Activated CD8-positive, alpha-beta memory T cell treated with anti-CD3 and anti-CD28 coated beads for 4 hours (primary cell): ENCODE measurements at places on chromosomes 7 and 10.

DNA sequence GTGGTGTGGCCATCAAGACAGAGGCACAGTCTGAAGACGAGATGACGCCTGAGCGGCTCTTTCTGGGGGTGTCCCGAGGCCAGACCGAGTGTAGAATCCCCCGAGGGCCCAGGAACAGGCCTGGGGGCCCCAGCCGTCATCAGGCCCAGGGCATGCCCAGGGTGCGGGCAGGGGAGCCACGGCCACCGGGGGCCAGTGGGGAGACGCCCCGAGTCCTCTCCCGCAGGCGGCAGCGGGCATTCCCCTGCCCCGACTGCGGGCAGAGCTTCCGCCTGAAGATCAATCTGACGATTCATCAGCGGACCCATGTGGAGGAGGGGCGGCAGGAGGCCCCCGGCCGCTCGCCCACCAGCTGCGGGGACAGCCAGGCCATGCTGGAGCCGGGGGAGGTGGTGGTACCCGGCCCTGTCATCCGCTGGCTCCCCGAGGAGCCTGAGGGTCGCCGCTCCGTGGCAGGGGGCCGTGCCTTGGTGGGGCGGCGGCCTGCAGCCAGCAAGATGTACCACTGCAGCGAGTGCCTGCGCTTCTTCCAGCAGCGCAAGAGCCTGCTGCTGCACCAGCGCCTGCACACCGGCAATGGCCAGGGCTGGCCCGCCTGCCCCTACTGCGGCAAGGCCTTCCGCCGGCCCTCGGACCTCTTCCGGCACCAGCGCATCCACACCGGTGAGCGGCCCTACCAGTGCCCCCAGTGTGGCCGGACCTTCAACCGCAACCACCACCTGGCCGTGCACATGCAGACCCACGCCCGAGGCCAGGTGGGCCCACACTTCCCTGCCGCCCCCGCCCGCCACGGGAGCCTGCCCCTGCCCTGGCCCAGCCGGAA lies 19.7 kb downstream of the ZNF783 start:
- no peak for DNase-seq

- DNase-seq, result no peak
Measured at GRCh38 chr10:122258136-122259074, 12.7 kb upstream of the BTBD16 start.

GRCh38 chr7:95631527-95631926 lies 35.2 kb upstream of the PDK4 start:
- no peak for DNase-seq

DNA sequence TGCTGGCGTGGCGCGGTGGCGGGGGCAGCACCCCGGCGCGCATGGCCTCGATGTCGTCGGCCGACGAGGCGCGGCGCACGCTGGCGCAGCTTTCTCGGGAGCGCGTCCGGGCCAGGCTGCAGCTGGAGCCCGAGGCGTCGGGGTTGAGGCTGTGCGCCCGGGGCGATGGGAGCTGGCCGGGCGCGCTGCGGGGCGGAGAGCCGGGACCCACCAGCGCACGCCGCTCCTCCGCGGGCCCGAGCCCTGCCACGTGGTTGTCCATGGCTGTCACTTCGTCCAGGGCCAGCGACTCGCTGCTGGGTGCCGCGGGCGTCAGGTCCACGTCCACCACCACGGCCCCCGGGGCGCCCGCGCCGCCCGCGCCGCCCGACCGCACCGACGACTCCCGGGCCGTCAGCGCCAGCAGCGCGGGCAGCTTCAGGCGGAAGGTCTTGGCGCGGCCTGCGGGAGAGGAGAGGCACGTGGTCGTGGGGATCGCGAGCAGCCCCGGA lies 20.0 kb downstream of the KCNH2 start:
- no peak for DNase-seq

- DNase-seq, result no peak
Measured at GRCh38 chr10:127874671-127875448, 17.9 kb downstream of the CLRN3 start.

DNA sequence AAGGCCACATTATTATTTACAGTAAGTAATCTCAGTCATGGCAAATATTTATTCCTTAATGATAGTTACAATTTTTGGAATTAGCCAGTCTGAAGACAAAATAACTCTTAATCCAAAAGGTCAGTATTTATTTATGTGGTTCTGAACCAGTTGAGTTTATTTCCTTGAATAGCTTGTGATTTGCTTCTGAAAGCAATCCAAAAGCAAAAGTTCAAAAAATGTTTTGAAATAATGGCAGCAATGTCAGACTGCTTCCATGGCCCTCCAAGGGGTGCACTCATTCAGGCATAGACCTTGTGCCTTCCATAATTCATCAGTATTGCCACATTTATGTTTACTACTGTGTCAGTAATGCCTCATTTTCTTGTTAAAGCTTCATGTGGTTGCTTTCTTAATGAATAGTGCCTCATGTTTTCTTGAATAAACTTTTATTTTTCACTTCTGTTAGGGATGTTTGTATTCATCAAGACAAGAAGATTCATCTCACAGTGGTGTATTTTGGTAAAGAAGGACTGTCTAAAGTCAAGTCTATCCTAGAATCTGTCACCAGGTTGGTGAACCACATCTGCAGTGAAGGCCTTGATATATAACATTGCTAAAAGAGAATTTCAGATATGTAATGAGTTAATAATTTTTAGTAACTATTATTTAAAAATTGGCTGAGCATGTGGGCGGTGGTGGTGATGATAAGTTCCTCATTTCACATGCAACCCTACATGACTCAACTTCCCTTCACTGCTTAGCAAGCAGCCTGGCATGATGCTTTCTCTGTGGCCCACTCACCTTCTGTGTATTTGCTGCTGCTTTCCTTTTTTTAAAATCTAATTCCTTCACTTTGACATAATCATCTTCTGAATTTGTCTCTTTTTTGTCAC lies 22.0 kb downstream of the CSGALNACT2 start:
- no peak for DNase-seq

DNA sequence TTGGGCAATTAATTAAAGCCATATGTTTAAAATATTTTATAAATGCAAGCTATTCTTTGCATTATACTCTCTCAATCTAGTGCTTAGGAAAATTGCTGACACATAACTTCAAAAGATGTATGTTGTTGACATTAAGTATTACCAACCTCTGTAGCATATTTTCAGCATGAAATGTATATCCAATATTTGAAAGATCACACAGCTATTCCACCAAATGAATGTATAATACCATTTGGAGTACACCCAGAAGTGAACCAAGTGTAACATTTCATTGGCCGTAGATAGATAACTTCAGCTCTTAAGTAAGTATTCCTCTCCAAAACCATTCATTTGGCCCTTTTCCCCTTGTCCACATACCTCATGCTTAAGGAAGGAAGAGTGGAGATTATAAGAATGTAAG lies 104.6 kb downstream of the HECTD2 start:
- DNase-seq, result no peak

DNA sequence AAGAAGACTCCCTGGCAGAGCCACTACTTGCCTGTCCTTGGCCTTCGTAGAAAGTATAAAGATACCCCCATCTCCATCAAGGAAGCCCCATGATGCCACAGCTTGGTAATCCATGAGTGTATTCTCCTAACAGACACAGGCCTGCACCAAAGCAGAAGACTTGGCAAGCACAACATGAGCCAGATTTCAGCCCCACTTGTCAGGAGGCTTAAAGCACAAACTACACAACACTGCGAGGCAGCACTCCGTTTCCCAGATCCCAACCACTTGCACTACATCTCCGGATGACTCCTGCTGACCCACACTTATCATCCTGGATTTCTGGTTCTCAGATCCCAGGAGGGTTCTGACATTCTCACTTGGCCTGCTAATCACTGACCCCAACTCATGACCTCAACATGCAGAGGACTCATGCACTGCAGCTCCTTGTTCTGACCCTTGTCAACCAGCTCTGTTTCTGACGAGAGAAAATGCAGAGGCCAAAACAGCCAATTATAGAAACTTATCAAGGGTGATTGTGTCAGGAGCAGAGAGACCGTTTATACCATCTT lies 100.8 kb downstream of the RELN start:
- DNase-seq, result no peak
